ENCODE measurements at places on chromosomes 6 and 20.
A peak's percentile ranks its signal among the peaks of the same experiment; 100 is the strongest.

DNA sequence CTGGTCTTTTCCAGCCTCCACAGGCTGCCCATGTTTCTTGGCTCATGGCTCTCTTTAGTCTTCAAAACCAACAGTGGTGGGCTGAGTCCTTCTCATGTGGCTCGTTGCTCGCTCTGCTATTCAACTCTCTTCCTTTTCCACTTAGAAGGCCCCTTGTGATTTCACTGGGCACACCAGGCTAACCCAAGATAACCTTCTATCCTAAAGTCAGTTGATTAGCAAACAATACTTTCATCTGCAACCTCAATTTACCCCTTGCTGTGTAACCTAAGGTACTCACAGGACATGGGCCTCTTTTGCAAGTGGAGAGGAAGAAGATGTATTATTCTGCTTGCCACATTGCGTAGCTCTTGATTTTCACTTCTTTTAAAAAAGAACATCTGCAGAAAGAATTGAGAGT lies 79.6 kb downstream of the UTRN start:
- DNase-seq, result no peak

GRCh38 chr6:151773382-151773781 lies 34.1 kb upstream of the ESR1 start:
- DNase-seq, result no peak

GRCh38 chr6:75382634-75382900 lies 98.0 kb upstream of the TMEM30A start:
- no peak for DNase-seq

DNA sequence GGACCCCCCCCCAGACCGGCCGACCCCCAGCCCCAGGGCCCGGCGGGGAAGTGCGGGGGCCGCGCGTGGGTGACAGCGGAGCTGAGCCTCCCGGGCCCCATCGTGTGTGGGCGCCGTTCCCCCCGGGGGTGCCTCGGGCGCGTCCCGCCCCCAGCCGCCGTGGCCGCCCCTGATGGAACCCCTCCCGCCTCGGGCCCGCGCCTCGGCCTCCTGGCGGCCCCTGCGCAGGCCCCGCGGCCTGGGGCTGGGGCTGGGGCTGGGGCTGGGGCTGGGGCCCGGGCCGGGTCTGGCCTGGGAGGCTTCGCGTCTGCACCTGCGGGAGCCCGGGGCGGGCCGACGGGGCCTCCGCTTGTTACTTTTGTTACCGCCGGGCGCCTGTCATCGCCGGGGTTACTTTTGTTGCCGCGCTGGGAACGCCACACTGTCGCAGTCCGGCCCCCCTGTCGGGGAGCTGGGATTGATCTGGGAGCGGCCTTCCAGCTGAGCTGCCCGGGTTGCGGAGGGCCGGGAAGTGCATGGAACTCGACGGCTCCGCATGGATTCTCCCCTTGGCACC lies 598 bp downstream of the OGFR start:
- no peak for DNase-seq

GRCh38 chr6:42075159-42075838 lies 25.0 kb downstream of the TAF8 start:
- peak; percentile 37 for DNase-seq

DNA sequence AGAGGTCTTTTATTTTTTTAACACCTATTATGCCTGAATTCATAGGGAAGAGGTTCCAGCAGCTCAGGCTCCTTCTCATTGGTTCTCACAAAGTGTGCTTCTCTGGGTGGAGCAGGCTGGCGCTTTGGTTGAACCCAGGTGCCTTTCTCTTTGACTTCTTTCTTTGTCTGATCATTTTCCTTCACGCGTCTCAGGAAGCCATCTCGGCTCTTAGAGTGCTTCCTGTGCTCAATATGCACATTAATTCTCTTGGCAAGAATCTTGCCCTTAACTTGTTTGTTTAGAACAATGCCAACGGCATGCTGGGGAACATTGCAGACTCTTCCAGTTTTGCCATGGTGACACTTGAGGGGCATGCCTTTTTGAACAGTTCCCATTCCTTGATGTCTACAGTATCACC lies 44.2 kb upstream of the RNF24 start:
- no peak for DNase-seq

- DNase-seq, result no peak
Measured at GRCh38 chr20:5149892-5150225, 23.1 kb downstream of the CDS2 start.

- DNase-seq, result no peak
Measured at GRCh38 chr6:111700135-111700690, 94.5 kb upstream of the TRAF3IP2 start.

DNA sequence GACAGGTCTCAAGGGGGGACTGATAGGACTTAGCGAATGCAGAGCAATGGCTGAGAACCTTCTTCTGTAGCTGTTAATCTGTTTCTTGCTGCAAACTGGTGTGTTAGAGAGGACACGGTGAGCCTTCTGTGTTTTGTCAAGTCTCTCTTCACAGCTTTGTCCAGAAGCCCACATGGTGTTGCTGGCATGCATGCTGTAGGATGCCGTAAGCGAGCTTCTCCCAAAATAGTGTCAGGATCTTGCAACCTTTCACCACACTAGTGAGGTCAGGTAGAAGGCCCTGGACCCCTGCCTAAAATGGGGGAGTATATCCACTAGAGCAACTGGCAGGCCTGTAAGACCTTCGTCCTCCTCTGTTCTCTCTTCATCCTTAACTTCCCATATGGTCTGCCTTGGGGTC lies 51.9 kb upstream of the GLP1R start:
- no peak for DNase-seq

DNA sequence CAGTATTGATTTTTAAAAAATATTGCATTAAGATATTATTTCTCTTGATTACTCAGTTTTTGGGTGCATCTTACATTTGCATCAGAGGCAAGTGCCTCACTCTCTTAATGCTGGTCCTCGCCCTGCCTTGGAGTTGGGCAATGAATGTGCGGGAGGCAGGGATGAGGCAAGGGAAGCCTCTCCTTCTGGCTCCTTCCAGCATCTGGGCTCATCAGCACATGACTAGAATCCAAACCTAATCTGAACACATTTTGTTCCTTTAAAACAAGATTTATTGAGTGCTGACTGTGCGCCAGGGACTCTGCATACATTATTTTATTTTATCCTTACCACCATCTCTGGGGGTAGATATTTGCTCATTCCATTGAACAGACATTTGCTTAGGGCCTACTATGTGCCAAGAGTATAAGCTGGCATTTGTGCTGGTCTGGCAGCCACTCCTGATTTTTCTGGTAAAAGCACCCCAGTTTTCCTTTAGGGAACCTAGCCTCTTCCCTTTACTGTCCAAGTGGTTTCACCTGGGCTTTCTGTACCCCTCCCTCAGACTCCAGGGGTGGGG lies 71.9 kb upstream of the ZNFX1 start:
- no peak for DNase-seq

GRCh38 chr20:22452442-22453011 lies 131.8 kb downstream of the FOXA2 start:
- no peak for DNase-seq

Measured in naive thymus-derived CD8-positive, alpha-beta T cell (primary cell).